ENCODE measurements at places on chromosomes 2 and 18.

DNA sequence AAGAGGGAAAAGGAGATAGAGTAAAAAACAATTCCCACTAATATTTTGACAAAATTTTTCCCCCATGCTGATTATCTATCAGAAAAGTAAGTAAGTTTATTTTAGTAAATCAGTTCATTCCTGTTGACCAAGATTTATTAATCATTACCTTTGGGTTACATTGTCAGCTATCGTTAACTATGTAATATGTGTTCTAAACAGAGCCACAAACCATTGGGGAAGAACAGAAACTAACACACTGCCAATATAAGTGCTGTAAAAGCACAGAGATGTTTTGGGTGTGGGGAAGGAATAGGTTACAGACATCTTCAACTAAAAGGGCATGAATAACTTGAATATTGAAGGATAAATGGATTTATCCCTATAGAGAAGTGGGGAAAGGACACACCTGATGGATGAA is 42.5 kb upstream of the ACADL start:
- DNase-seq, result no peak

GRCh38 chr2:225103737-225104141 is 61.5 kb upstream of the DOCK10 start:
- DNase-seq, result no peak

DNA sequence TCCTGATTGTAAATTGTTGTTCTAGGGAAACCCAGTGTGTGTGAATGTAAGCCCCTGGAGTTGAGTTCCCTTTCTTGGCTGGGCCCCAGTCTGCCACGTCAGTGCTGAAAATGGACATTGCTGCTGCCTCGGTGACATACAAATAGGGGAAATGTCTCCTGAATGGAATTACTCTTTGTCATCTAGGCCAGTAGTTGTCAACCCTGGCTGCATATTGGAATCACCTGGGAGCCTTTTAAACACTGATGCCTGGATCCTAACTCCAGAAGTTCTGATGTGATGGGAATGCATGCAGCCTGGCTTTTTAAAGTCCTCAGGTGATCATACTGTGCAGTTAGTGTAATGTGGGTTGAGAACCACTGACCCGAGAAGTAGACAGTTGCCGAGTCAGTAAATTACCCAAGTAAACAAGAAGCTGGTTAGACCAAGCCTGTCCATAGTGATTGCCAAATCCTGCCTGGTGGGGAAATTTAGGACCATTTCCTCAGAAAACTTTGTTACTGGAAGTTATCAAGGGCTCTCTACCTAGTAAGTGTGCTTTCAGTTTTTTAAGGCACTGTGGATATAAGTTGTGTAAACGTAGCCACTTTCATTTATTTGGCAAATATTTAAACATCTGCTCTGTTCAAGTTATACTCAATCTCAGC is 27.6 kb upstream of the IL1R1 start:
- no peak for DNase-seq

DNA sequence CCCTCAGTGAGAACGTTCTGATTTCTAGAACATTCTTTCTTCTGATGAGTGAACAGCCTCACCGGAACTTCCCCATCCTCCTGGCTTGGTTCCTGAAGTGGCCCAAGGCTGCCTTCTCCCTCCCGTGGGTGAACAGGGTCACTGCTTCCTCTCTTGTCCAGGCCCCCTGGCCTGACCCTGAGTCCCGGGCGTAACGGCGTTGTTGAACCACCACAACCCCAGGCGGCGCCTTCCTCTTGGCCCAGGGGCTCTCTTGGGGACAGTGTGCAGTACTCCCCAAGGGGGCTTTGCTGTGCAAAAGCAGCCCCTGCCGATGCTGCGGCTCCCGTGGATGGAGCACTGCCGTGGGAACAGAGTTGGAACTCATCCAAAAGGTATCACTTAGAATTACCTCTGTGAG is 147.2 kb downstream of the TSN start:
- peak; percentile 47 for DNase-seq

- DNase-seq, result no peak
Observed at GRCh38 chr2:47078541-47079482, 76.3 kb downstream of the STPG4 start.

- DNase-seq, result peak; percentile 74
Observed at GRCh38 chr2:120684289-120685065, 51.2 kb upstream of the GLI2 start.

GRCh38 chr2:96866586-96866985 is 3.3 kb downstream of the SEMA4C start:
- no peak for DNase-seq

- no peak for DNase-seq
Observed at GRCh38 chr2:133765658-133766057, 197.4 kb upstream of the NCKAP5 start.

DNA sequence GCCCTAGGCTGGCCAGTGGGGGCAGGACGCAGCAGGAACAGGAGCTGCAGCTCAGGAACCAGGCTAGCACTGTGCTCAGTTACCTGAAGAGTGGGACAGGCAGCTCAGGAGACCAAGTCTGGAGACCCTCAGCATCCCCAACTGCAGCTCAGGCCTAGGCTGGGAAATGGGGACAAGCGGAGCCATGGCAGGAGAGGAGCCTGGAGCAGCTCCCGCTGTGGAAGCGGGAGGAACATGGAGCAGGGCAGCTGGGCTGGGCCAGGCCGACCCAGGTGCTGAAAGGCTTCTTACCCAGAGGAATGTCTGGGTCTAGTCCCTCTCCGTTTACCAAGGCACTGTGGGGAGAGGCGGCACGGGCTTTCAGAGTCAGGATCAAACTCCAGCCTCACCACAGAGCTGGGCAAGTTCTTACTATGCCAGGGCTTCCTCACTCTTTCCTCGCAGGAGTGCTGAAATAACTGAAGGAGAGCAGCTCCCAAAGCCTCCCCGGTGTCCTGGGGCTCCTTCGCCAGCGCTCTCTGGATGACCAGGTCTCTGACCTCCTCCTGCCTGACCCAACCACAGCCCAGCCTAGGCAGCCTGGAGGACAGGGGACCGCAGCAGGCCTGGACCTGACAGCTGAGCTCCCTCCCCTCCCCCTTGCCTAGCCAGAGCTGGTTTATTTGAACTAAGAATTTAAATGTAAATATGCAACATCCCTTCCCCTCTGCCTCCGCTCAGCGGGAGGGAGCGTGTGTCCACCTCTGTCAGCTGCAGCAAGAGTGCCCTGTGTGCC is 247.8 kb upstream of the SIX2 start:
- no peak for DNase-seq

DNA sequence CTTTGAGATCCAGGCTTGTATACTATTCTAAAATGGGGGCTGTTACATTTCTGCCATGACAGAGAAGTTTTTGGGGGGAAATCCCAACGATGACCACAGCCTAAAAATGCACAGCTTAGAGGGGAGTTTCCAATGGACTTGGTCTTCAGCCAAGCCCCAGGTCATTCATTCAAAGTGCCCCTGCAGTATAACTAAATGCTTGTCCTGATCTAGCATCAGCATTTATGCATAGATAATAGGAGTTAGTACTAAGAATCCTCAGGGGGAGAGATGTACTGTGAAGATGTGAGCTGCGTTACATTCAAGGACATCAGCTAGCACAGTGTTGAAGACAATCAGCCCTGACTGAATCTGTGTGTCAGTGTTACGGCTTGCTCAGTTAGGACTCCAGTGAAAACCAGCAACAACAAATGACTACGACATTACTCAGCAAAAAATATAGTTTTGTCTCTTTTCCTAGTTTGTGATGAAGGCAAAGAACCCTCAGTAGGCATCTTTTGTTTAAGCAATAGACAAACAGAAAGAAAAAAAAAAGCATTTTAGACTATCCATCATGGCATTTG is 160.9 kb downstream of the ZEB2 start:
- no peak for DNase-seq

- DNase-seq, result no peak
Observed at GRCh38 chr2:25332571-25332970, 9.2 kb downstream of the DNMT3A start.

DNA sequence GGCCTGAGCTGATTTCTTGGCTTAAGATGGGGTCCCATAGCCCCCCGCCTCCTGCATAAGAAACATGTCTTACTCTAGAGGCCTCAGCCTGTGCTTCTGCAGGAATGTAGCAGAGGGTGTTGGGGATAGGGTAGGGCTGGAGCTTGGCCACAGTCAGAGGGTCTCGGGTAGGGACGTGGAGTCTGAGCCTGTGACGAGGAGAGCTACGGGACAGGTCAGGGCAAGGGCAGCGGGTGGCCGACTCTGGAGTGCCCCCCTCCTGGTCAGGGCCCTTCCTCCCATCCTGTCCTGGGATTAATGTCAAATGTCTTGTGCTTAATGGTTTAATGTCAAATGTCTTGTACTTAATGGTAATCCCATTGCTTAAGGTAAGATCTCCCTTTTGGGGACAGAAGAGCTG is 130.4 kb downstream of the GLI2 start:
- DNase-seq, result no peak

DNA sequence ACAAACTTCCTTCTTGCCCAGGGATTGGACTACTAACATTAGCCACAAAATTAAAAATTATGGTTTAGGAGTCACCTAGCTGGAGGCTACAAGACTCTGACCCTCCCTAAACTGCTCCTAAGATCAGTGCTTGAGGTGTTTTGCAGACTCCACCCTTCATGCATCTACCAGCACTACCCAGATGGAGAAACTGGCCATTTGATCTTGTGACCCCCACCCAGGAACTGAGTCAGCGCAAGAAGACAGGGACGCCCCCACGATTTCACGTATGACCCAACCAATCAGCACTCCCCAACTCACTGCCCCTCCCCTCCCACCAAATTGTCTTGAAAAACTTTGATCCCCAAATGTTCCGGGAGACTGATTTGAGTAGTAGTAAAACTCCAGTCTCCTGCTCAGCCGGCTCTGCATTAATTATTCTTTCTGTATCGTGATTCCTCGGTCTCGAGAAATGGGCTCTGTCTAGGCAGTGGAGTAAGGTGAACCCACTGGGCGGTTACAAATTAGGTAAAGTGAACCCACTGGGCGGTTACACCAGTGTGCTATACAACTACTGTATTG is 40.1 kb upstream of the CCDC88A start:
- DNase-seq, result no peak

- DNase-seq, result no peak
Observed at GRCh38 chr18:36769172-36769571, 59.6 kb downstream of the TPGS2 start.

GRCh38 chr2:5939553-5939952 is 247.4 kb downstream of the SOX11 start:
- DNase-seq, result no peak

- no peak for DNase-seq
Observed at GRCh38 chr2:17093712-17094111, 424.5 kb downstream of the RAD51AP2 start.

GRCh38 chr2:14944562-14945346 is 312.2 kb downstream of the LRATD1 start:
- peak; percentile 78 for DNase-seq

DNA sequence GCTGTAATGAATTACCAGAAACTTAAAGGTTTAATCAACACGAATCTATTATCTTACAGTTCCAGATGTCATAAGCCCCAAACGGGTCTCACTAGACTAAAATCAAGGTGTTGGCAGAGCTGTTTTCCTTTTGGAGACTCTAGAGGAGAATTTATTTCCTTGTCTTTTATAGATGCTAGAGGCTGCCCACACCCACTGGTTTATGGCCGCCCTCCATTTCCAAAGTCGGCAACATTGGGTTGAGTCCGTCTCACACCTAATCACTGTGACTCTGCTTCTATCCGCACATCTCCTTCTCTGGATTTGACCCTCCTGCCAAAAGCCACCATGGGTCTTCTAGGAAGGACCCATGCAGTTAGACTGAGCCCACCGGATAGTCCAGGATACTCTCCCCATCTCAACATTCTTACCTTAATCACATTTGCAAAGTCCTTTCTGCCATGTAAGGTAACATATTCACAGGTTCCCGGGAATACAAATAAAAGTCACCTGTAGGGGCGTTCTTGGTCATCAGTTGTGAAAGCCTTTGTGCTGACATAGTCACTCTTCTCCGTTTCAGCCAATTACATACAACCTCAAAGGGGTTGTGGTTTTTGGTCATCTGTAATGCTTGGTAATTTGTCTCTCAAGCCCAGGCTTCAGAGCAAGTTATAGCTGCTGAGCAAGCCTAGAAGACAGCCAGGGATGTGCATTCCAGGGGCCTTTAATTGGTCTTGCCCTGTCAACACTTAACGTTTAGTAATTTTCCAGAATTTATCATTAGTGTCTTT is 179.4 kb downstream of the ANTXR1 start:
- DNase-seq, result peak; percentile 82

GRCh38 chr2:201880579-201880978 is 74.2 kb downstream of the CDK15 start:
- DNase-seq, result no peak

- DNase-seq, result no peak
Observed at GRCh38 chr18:77815666-77816338, 566.2 kb downstream of the GALR1 start.

DNA sequence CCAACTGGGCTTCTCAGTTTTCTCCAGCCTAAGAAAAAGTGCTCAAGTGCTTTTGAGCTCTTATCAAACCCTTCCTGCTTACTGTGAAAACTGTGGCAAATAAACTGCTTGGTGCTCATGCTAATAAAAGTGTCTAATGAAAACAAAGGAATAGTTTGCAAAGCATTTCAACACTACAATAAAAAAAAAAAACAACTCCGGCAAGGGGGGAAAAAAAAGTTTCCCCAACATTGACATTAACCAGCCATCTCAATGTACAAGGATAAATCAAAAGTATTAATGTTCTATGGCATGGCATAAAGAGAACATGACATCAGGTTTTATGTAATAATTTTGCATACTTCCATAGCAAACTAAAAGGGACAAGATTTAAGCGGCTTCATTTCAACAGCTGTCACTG is 14.7 kb upstream of the STPG4 start:
- DNase-seq, result no peak

GRCh38 chr2:43068041-43068533 is 158.3 kb downstream of the ZFP36L2 start:
- DNase-seq, result peak; percentile 59
